ENCODE measurements at places on chromosomes 3 and 15.
A peak's percentile ranks its signal among the peaks of the same experiment; 100 is the strongest.

GRCh38 chr15:29550834-29551465 is 271.3 kb downstream of the TJP1 start:
- no peak for DNase-seq

GRCh38 chr3:8817486-8817885 is 48.1 kb upstream of the OXTR start:
- DNase-seq, result no peak

DNA sequence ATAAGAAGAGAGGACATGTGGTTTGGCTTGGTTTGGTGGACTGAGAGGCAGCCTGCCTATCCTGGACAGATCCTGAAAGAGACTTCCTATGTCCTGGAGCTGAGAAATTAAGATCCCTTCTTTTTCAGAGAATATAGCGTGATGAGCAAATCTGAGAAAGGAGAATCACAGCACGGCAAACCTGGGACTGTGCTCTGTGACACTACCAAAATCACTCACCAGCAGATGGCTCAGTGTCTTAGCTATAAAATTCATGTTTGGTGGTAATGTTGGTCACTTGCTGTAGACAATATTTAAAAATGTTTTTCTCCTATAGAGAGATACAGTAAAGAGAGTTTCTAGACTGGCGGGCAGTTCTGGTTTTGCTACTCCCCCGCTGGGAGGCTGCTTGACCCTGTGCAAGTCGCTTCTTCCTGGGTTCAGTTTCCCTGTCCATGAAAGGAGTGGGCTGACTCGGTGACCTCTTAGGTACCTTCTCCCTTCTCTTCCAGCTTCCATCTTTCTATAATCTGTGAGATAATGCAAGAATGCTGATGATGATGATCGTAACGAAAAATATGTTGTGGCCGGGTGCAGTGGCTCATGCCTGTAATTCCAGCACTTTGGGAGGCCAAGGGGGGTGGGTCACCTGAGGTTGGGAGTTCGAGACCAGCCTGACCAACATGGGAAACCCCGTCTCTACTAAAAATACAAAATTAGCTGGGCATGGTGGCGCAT is 7.6 kb upstream of the HES1 start:
- DNase-seq, result no peak

DNA sequence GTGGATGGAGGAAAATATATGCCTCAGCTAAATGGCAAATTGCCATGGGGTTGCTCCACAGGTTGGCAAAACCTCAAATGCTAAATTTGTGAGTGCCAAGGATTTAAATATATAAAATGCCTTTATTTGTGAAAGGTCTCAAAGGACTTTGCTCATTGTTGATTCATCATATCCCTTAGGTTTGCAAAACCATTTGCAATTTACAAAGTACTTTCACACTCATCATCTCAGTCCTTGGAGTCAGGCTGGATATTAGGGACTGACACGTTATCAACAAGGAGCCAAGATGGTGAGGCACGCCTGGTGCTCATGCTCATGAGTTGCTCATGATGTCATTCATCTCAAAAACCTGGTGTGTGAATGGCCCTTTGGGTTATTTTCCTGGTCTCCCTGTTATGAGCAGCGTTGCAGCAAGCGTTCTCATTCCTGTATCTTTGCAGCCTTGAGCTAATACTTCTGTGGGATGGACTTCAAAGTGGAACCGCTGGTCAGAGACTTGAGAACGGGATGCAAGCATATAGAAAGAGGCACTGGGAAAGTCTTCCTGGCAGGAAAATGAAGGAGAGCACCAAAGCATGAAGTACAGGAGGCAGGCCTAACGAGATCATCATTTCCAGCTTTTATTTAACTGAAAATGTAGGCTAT is 66.0 kb downstream of the MYO1E start:
- no peak for DNase-seq

GRCh38 chr3:3074551-3075257 is 35.5 kb downstream of the IL5RA start:
- DNase-seq, result no peak

- DNase-seq, result peak; percentile 77
These were observed 14.6 kb downstream of the HEMK1 start for GRCh38 chr3:50583897-50584296.

GRCh38 chr3:51983578-51984268 is 388 bp downstream of the ACY1 start:
- DNase-seq, result no peak

- DNase-seq, result peak; percentile 22
These were observed 129.8 kb downstream of the PPM1L start for GRCh38 chr3:160885791-160886286.

DNA sequence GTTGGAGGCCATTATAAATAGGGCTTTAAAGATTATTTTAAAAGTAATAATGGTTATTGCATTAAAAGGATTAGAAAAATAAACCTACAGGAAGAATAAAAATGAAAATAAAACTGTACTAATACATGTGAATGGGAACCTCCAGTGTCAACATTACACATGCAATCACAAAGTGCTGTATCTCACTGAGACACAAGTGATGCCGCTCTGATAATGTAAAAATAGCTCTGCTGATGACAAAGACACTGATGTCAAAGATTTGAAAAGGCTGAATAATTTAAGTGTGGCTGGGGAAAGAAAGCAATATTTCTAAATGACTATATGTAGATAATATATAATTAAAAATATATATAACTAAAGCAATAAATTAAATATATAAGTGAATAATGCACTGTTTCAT is 129.1 kb upstream of the RAP2B start:
- DNase-seq, result no peak

All from uterus (tissue), 4 donors.